ENCODE measurements at places on chromosomes 12 and 14. TPM values are rescaled to one million over a fixed set of nuclear protein-coding genes. Genes with fewer than 3 reads are reported as not detected.

ACVR1B gene
- 5.5 TPM for total RNA-seq

KRT6C gene
- not detected for total RNA-seq

ADAM21 gene
- total RNA-seq: not detected

NGB gene
- total RNA-seq: not detected

DNA sequence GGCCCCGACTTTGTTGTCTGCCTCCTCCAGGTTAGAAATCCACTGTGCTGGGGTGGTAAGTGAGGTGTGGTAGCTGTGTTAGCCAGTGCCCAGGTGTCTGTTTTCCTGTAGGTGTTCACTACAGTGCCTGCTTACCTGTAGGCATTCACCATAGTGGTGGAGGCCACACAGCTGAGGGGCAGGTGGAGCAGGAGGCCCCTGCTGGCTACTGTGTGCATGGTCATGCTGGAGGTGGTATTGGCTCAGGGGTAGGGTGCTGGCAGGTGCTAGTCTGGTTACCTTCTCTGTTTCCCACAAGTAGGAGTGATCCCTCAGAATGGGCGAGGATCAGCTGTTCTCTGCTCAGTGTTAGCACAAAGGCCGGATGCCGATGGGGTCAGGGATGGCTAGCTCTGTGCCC, 217.3 kb downstream of the SYT10 start:
- DNase-seq: no peak

DNA sequence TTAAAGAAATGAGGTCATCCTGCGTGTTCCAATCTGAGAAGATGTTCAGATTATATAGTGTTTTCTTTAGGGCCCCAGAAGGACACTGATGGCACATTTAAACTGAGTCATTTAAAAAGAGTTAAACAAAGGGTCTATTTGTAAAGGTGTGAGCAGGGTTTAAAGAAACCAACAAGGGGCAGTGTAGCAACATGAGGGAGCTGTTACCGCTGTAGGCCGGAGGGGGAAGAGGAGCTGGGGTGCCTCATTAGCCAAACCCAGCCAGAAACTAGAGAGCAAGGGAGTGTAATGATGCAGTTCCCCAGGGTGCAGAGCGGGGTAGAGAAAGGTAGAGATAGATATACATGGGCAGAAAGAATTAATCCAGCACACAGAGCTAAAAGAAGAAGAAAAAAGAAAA, 160.4 kb downstream of the TBX5 start:
- DNase-seq: no peak

GRCh38 chr14:45810152-45810872, 557.3 kb upstream of the MIS18BP1 start:
- no peak for DNase-seq

GRCh38 chr12:68919581-68920239, 13.3 kb downstream of the CPM start:
- DNase-seq: no peak

- no peak for DNase-seq
Measured at GRCh38 chr12:72272091-72272661, at the start of gene TRHDE. TRHDE (plus strand) TSS chr12:72272370; CDS start chr12:72272644, 274 bp downstream.

- DNase-seq: no peak
Measured at GRCh38 chr12:26149968-26150500, 25.2 kb upstream of the BHLHE41 start.

DNA sequence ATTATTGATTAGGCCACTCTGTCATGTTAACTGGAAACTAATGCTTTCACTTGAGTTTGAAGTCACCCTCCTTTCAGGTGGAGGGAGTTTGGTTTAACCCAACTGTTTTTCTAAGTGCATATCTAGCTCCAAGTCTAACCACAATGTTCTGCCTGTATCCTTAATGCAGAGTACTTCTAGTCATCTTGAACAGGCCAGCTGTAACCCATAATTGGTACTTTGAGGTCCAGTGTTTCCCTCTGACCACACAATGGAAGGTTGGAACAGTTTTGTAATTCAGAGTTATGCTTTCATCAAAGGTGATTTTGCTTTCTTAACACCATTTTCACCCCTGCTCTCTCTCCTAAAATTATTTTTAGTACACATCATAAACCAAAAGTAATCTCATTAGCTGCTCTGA, 237.2 kb upstream of the DCN start:
- DNase-seq: no peak

- DNase-seq: no peak
Measured at GRCh38 chr12:68759852-68760251, 13.9 kb downstream of the SLC35E3 start.

- no peak for DNase-seq
Measured at GRCh38 chr14:34214961-34215360, 247.1 kb downstream of the SPTSSA start.

DNA sequence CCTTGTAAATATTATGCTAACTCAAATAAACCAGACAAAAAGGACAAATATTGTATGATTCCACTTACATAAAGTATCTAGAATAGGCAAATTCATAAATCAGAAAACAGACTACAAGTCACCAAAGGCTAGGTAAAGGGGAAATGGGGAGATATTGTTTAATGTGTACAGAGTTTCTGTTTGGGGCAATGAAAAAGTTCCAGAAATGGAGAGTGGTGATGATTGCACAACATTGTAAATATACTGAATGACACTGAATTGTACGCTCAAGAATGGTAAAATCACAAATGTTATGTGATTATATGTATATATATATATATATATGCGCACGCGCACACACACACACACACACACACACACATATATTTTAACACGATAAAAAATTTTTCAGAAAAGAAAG, 182.5 kb downstream of the SLC2A13 start:
- no peak for DNase-seq

GRCh38 chr12:48105321-48105866, 485 bp downstream of the SENP1 start:
- peak; percentile 37 for DNase-seq

- DNase-seq: no peak
Measured at GRCh38 chr14:63611078-63611477, 30.6 kb downstream of the WDR89 start.

- no peak for DNase-seq
Measured at GRCh38 chr14:32934073-32934880, 4.4 kb upstream of the NPAS3 start.

DNA sequence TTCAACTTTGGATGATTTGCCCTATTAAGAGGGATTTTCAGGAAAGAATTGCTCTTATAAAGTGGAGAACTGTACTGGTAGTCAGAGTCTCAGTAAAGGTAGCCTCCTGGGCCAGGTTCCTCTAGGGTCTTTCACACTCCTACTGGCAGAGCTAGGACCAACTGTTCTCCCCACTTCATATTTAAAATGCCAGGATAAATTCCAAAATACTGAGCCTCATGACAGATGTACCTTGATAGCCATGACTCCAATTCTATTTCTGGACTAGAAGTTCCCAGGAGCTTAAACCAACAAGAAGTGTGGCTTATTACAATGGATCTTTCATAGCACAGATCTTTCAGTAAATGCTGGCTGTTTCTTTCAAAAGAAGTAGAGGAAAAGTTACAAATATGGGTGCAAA, 126.5 kb downstream of the C12orf75 start:
- DNase-seq: no peak
